ENCODE measurements at places on chromosomes 4 and X.

DNA sequence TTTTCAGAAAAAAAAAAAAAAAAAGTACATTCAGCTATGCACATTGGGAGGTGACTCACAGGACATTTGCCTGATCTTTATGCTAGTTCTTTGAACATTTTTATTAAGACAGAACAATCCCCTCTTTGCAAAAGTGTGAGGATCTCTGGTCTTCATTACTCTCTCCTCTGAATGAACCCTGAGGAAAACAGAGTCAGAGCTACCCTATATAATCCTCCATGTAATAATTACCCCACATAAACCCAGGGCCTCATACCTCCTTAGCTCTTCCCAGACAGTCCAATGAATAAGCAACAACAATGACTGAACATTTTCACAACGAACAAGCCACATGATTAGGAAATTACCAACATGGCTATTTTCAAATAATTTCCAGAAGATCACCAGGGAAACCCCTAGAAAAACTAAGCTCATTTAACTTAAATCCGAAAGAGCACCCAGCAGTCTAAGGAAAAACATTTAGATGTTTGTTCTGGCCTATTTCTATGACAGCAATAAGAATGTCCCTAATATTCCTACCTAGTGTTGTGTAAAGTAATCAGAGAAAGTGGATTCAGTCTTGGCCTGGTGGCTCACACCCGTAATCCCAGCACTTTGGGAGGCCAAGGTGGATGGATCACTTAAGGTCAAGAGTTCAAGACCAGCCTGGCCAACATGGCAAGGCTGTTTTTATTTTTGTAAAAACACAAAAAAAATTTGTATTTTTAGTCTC, 37.8 kb downstream of the TBC1D9 start:
- DNase-seq: no peak

DNA sequence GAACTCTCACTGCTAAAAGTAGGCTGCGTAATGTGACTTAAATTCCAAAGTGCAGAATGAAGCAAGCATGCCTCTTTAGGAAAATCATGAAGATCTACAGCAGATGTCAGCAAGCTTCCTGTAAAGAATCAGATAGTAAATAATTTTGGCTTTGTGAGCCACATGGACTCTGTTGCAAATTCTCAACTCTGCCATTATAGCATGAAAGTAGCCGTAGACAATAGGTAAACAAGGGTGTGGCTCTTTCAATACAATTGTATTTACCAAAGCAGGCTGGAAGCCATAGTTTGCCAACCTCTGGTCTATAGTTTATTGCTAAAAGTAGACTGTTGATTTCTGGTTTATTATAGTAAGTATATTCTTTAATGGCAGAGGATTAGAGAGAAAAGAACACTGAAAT, 80.3 kb upstream of the FAM9B start:
- DNase-seq: no peak

GRCh38 chrX:46957297-46957696, 45.1 kb downstream of the JADE3 start:
- DNase-seq: no peak

GRCh38 chr4:19230906-19231545, 1020.7 kb upstream of the SLIT2 start:
- no peak for DNase-seq

DNA sequence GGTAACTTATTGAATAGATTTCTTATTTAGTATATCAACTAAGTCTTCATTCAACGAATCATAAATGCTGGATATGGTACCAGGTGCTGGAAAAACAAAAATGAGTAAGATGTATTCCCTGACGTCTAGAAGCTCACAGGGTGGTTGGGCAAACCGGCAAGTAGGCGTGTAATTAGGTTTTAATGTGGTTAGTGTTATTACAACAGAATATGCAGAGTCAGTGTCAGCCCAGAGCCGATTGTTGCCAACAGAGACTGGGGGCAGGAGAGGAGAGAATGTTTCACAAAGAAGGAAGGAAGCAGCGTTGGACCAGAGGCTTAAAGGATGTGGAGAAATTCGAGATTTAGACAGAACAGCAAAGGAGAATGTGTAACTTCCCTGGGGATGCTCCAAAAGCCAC, 111.7 kb downstream of the TENM3 start:
- DNase-seq: no peak

DNA sequence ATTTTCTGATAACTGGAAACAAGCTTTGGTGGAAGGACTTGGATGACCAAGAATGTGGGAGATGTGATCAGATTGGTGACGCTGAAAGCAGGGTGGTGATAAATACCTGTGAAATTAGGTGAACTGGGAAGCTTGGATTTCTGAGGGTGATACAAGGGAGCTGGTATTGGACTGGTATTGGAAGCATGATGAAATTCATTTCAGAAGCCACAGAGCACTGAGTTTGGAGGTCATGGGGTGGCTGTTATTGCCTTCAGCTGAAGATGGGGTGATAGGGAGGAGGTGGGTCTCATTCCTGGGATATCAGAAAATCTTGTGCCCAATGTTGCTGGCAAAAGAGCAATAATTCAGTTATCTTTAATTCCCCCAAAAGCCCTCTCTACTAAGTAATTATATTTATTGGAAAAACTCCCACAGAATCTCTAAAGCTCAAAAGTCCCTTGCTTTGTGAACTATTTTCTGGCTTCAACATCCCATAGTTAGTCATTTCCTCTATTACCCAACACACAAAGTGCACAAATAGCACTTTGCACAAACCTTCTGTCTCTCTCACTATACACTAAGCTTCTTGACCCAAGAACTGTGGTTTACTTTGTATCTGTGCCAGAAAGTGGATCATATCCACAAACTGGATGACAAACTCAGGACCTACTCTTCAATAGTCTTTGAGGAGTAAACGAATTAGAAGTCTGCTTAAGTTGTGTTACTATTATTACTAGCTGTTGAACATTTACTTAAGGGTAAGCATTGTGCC, 23.1 kb upstream of the CAMK2D start:
- no peak for DNase-seq

DNA sequence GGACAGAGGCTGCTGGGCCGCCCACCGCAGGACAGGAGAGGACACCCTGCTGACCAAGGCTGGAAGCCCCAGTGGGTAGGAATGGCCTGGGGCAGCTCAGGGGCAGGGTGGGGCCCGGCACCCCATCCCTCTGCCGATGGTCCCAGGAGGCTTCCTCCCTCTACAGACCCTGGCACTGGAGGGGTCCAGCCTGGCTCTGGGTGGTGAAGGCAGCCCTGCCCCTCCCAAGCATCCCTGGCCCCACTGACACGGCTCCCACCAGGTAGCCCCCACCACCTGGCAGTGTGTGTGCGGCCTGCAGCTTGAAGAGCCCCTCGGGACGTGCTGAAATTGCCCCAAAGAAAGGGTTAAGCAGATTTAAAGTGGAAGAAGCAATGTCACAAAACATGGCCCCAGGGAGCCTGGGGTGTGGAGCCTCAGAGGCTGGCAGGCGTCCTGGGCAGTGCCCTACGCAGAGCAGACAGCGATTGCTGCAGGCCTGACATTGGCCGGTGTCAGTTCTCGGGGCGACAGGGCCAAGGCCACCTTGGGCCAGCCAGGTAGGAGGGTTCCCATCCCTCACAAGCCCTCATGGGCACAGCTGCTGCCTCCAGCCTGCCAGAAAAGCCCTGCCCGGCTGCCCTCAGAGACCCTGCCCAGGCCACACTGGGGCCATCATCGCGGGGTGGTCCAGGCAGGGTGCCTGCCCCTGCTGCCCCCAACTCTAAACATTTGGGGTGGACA, 80.5 kb downstream of the FAM53A start:
- DNase-seq: no peak

DNA sequence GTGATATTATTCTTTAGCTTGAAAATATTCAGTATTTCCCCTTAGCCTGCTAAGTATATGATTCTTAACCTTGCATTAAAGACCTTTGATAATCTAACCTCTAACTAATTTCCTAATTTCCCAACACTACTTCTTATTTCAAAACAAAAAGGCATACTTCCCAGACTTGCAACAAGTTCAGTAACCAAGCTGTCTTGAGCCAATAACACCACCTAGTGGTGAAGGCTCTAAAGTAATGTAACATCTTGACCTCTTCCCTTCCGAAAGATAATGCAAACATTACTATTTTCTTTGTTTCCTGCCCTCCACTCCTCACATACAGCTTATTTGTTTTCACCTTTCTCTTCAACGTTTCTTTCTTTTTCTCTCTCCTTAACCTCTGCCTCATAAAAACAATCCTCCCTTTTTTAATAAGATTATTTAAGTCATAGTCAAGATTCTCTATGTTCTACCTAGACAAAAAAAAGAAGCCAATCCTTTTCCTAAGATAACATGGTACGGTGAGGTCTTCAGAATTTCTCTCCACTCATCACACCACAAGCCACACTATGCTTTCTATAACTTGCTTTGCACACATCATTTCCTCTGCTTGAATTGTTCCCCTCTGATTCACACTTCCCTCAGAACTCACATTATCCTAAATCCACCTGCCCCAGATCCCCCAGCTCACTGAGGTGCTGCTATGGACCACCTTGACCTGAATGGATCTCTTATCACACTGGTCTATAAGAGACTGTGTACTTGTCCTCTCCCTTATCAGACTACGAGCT, 3.5 kb downstream of the FAT1 start:
- DNase-seq: no peak

DNA sequence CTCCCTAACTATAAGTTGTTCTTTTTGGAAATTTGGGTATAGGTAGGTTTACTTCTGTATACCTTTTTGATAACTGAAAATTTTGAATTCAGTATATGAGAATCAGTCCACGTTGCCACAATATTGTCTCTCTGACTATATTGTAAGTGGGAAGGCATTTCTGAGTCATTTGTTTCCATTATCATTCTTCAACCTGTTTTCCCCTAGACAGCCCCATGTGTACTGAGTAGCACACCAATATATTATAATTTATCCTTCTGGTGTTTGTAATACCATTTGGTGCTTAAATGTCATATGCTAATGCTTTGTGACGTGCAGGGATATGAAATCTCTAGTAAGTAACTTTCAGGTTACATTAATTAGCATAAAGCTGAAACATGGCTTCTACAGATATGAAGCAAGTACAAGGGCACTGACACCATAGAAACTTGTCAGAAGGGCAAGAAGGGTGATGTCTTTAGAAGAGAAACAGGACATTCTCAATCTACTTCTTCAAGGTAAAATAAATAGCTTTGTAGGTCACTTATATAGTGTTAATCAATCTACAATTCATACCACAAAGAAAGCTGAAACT, 27.7 kb downstream of the PAK3 start:
- no peak for DNase-seq

GRCh38 chr4:66416425-66416824, 746.1 kb upstream of the EPHA5 start:
- DNase-seq: no peak

- no peak for DNase-seq
These were observed 70.1 kb downstream of the INPP4B start for GRCh38 chr4:142776026-142776425.

DNA sequence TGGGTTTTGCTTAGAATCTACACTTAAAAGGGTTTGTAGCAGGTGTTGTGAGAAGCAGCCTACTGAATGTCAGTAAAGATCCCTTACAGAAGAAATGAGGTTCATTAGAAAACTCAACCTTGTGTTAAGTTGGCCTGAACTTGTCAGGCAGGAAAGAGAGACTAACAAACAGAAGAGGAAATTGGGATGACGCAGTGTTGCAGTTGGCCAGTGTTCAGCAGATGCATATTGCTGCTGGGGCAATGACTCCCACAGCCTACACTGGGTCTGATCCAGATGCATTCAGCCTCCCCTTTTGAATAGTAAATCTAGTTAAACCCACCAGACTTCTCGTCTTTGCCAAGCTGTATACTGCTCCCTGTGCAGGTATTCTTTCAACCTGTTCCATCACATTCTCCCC, 409.4 kb downstream of the UBE2NL start:
- no peak for DNase-seq

DNA sequence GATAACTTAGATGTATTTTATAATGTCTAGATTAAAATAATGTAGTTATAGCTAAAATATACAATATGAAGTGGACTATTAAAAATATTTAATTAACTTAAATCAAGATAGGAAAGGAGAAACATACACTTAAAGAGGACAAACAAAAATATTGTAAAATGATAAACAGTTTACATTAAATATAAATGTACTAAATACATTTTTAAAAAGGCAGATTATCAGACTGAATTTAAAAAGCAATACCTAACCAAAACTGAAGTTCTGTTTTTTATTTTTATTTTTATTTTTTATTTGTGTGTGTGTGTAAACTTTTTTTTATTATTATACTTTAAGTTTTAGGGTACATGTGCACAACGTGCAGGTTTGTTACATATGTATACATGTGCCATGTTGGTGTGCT, 811.6 kb upstream of the INTU start:
- no peak for DNase-seq

- DNase-seq: no peak
These were observed 639 bp upstream of the PRDM5 start for GRCh38 chr4:120923207-120923522.

GRCh38 chr4:55553441-55554201, 6.9 kb upstream of the CLOCK start:
- DNase-seq: peak; percentile 38

DNA sequence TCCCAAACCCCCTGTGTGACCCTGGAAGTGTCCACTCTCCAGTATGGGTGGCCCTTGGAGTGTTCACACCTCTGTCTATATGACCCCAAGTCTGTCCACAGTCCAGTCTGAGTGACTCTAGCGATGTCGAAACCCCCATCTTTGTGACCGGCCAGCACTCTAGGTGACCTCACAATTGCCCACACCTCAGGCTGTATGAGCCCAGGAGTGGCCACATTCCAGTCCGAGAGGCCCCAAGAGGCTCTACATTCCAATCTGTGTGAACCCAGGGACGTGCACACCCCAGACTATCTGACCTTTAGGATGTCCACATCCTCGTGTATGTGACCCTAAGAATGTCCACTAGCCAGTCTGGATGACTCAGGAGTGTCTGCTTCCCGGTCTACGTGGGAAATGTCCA, 7.3 kb upstream of the GLOD5 start:
- no peak for DNase-seq

GRCh38 chr4:173243321-173243720, 74.7 kb downstream of the GALNT7 start:
- no peak for DNase-seq

GRCh38 chr4:3134201-3134600, 59.7 kb downstream of the HTT start:
- no peak for DNase-seq

- peak; percentile 89 for DNase-seq
These were observed 10.1 kb upstream of the SASH3 start for GRCh38 chrX:129769467-129770154.

GRCh38 chrX:11064851-11065600, 46.1 kb upstream of the HCCS start:
- DNase-seq: no peak

DNA sequence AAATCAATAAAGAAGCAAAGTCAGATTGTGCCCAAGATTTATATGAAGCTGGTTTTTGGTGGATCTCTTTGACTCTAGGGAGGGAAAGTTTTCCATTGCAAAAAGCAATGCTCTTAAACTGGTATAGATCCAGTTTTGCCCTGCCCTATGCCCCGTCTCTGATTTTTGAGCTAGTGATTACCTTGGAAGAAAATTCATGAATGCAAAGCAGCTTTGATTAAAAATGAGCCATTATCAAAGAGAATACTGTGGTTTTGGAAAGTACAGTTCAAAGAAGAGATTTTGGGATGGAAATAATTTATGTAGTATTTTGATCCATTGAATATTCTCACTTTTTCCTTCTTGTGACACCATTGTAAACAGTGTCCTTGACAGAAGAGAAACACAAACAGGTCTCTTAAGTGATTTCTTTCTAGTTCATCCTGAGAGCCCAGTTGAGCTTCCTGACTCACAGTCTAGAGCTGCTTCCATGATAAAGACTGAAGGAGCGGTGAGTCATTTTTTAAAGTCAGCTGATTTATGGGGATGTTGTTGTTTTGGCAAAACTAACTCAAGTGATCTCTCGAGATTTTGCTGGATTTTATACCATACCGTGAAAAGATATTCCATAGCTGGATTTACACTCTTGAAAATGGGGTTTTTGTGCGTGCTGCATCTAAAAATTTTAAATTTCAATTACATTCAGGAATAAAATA, 76.7 kb downstream of the AFF1 start:
- peak; percentile 27 for DNase-seq
